Colonic mucosa (tissue), 4 donors: ENCODE measurements at places on chromosomes 3 and 15.

GRCh38 chr3:140031170-140031569 lies 96.2 kb downstream of the CLSTN2 start:
- no peak for DNase-seq

DNA sequence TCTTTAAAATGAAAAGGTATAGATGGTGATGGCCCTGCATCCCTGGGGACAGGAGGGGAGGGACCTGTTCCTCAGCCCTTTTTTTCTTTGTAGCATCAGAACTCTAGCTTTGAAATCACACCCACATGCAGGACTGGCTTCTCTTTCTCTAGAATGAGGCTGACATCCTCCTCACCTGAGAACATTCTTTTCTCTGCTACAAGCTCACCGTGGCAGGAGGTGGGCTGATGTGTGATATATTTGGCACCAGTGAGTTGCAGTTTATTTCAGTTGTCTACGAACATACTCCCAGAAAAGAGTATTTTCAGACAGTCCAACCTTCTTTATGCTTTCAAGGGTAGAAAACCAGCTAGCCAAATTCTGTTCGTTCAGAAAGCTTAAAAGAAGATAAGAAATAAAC lies 43.6 kb upstream of the RARB start:
- DNase-seq = no peak

DNA sequence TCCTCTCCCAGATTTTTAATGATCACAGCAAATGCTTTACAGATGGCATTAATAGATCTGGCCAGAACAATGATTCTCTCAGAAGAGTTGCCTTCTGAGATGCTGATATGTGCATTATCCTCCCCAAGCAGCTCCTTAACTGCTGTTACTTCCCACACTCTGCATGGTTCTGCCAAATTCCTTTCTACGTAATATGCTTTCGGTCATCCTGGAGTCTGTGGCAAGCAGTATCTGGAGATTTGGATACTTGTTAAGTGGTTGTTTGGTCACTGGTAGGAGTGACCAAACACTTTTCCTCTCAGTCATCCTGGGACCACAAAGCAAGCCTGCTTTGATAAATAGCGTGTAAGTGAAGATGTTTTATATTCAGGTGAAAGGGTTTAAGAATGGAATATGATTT lies 71.1 kb upstream of the CCNL1 start:
- no peak for DNase-seq

DNA sequence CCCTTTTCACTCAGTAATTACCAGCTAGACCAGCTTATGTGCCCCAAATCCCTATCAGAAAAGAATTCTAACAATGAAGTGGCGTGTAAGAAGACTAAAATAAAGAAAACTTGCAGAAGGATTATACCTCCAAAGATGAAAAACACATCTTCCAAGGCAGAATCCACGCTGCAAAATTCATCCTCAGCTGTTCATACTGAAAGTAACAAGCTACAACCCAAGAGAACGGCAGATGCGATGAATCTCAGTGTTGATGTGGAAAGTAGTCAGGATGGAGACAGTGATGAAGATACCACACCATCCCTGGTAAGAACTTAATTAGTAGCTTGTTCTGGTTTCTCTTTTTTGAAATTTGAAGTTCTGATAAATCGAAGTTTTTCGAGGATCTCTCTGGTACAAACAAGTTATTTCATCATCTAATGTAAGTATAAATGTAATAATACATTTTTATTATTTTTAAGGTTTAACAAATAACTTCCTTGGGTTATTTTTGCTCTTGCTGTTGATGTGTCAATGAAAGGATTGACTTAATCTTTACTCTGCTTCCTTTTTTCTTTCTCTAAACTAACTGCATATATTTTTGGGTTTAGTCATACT lies 1.4 kb downstream of the WDR76 start:
- no peak for DNase-seq

- DNase-seq = no peak
Measured at GRCh38 chr3:133538154-133538553, 35.3 kb upstream of the CDV3 start.

- no peak for DNase-seq
Measured at GRCh38 chr3:179166561-179167201, 18.5 kb downstream of the PIK3CA start.
